ENCODE measurements at places on chromosomes 6 and 20. TPM values are rescaled to one million over a fixed set of nuclear protein-coding genes. Genes with fewer than 3 reads are reported as not detected.

The CCDC170 gene
- total RNA-seq = not detected

The MEP1A gene
- not detected for total RNA-seq

The ZNF311 gene
- 4.6 TPM for total RNA-seq

The TREM2 gene
- total RNA-seq = not detected

The FRK gene
- total RNA-seq = 1.3 TPM

The PBOV1 gene
- total RNA-seq = not detected

The HEBP2 gene
- total RNA-seq = 33.3 TPM

The LGSN gene
- 0.07 TPM for total RNA-seq

DNA sequence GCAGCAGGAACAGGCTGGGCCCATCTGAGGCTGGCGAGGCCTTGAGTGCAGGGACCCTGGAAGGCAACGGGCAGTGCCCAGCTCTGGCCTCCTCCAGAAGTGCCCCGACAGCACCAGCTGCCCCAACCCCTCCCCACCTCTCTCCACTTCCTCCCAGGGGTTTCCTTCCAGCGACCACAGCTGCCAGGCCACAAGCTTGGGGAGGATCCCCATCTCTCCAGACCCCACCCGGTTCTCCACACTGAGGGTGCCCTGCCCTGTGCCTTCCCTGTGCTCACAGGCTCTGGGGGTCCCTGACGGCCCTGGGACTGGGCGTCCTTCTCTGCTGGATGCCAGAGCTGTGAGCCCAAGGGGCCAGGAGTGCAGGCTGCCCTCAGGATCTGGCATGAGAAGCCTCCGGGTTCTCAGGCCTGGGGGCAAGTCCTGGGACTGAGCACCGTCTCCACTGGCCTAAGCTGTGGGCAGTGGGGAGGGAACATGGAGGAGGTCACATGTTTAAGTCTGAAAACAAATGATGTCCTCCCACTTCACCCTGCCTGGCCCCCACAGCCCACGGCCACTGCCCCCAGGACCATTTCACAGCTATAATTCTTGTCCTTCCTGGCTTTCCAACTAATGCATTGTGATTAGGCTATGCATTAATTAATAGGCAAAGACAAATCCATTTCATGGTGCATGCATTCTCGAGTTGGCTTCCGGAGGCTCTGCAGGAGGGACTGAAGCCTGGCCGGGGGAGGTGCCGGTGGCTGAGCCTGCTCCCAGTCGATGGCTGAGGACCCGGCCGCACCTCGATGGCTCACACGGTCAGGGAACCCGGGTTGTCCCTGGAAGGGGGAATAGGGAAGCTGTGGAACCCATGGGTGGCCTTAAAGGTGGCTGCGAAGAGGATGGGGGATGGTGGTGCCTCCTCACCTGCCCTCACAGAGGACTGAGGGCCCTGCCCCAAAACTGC lies 24.4 kb downstream of the BHLHE23 start:
- no peak for DNase-seq

- DNase-seq = no peak
These were observed 994 bp downstream of the CLDN20 start for GRCh38 chr6:155264693-155265320.

DNA sequence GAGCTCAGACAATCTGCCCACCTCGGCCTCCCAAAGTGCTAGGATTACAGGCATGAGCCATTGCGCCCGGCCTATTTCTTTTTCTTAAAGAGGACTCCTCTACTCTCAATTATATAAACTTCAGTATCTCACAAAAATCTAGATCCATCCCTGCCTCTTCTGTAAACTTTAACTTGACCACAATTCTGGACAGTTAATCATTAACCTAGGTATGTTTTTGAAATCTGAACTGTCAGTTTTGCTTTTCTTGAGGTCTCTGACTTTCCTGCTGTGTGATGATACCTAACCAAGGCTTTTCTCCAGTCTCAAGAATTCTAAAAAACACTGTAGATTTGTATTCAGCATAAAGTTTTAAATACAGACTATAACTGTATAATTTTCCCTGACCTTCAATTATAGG lies 388.2 kb upstream of the SYNCRIP start:
- DNase-seq = no peak

GRCh38 chr6:147179809-147180208 lies 24.4 kb upstream of the STXBP5 start:
- DNase-seq = no peak

GRCh38 chr6:136763255-136763654 lies 29.0 kb downstream of the MAP3K5 start:
- DNase-seq = no peak

DNA sequence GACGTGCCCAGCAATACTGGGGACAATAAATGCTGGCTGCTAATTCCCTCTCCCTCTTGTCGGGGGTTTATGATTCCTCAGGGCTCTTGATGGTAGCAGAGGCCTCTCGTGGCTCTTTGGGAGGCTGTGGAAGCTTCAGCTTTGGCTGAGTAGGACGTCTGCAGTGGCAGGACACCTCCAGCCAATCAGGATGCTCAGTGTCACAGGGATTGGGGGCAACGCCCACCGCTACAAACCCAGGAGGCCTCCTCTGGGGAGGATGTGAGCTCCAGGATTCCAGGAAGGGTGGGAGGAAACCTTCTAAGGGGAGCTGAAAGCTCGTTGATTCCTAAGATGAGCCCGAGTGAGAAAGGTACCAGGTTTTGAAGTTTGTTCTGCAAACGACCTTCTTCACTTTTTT lies 19.4 kb downstream of the RSPO4 start:
- DNase-seq = no peak

- DNase-seq = peak; percentile 97
These were observed 107.2 kb downstream of the ATP9A start for GRCh38 chr20:51660672-51661608.

DNA sequence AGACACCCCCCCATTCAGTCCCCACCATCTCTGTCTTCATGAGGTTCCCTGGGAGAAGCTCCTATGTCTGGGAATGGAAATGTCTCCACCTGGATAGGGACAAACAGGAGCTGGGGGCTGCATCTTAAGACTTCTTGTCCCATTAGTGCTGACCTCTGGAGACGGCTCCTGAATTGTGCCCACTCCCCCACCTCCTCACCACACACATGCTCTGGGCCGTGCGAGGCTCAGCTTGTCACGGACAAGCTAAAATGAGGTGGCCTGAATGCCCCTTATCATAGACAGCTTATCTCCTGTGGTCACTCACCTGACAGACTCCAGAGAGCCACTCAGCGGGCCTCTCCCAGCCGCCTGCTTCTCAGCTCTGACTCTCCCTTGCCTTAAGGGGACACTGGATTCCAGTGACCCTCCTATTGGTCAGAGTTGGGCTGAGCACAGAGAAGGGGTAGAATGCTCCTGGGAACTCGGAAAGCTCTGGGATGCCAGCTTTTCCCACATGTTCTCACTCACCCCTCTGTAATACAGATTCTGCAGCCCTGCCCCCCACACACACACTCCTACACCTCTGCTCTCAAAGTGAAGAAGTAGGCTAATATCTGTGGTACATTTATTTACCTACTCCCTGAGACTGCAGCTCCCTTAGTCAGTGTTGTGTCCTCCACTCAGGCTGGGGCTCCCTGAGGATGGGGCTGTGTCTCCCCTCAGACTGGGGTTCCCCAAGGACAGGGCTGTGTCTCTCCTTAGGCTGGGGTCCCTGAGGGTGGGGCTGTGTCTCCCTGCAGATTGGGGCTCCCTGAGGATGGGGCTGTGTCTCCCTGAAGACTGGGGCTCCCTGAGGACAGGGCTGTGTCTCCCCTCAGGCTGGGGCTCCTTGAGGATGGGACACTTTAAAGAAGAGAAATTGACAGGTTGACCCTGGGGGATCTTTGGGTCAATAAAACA lies 167.5 kb downstream of the VEGFA start:
- DNase-seq = no peak

DNA sequence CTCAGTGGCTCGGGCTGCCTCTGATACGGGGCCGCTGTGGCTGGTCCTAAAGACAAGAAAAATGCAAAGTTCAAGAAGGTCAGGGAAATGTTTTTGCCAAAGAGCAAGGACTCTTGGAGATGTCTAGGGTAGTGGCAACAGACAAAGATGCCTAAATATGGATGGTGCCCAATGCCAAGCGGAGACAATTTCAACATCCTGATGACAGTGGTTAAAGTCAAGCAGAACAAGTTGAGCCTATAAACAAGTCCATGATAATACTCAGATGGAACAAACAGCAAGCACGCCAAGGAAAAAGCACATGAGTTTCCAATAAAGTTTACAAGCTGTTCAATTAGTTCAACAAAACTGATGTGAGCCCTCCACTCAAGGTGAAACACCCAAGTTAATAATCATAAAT lies 51.1 kb downstream of the SLC22A1 start:
- DNase-seq = no peak

- peak; percentile 7 for DNase-seq
These were observed 37.4 kb upstream of the HCRTR2 start for GRCh38 chr6:55136916-55137315.

- no peak for DNase-seq
These were observed 156.8 kb upstream of the SALL4 start for GRCh38 chr20:51959066-51959542.

GRCh38 chr6:1426416-1426815 lies 37.0 kb downstream of the FOXF2 start:
- no peak for DNase-seq

- peak; percentile 75 for DNase-seq
These were observed 125.0 kb upstream of the TSHZ2 start for GRCh38 chr20:52847029-52847660.

DNA sequence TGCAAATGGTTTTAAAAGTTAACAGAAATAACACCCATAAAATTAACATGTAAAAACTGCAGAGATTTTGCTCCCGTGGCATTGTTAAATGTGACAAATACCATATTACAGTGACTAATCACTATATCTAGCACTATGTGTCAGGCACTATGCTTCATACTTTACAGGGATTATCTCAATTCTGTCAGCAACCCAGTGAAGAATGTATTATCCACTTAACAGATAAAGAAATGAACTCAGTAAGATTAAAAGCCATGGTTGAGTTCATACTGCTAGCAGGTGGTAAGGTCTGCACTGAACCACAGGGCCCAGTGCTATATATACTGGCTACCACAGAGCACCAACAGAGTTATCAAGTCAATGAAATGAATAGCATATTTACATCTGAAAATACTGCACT lies 65.4 kb downstream of the RWDD2A start:
- DNase-seq = peak; percentile 16

- peak; percentile 49 for DNase-seq
These were observed 85.8 kb downstream of the ZFP64 start for GRCh38 chr20:52105442-52106422.

GRCh38 chr6:163841733-163842132 lies 427.2 kb downstream of the QKI start:
- DNase-seq = no peak

DNA sequence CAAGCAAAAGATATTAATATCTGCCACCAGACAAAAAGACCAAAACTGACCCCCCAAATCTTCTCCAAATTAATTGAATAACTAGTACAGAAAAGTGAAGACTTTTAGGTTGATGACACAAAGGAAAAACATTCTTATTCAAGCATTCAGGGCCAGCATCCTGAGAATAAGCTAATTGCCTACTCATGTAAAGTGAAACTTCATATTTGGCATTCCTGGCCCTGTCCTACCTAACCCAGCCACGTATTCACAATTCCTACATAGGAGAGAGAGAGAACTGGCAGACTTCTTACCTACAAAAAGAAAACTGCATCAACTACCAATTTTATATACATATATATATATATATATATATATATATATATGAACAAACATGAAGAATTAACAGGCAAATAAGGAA lies 4.9 kb upstream of the ASCC3 start:
- DNase-seq = peak; percentile 81

DNA sequence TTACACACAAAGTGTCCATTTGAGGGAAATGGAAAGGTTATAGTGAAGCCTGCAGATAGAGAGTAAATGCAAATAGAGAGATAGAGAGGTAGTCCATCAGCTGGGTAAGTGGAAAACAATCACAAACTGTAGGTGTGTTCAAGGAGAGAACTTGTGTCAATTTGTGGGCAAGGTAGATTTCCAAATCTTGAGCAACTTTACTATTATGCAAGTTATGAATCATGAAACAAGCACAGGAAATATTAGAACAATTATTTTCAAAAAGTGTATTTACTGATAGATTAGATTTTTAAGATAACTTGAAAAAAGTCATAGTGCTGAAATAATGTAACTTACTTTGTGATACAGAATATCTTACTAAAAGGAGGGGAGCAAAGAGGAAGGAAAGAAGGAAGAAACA lies 792.9 kb downstream of the EYS start:
- DNase-seq = no peak

DNA sequence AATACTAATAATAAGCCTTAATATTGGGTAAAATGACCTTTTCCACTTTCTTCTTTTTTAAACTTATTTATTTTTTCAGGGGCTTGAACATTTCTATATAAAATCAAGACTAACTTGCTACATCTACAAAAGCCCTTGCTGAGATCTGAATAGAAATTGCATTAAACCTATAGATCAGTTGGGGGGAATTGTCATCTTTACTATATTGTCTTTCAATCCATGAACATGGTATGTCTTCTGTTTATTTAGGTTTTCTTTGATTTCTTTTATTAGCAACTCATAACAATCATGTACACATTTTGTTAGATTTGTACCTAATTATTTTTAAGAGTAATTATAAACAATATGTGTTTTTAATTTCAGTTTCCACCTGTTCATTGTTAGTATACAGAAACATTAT lies 96.4 kb upstream of the SLC22A23 start:
- no peak for DNase-seq

DNA sequence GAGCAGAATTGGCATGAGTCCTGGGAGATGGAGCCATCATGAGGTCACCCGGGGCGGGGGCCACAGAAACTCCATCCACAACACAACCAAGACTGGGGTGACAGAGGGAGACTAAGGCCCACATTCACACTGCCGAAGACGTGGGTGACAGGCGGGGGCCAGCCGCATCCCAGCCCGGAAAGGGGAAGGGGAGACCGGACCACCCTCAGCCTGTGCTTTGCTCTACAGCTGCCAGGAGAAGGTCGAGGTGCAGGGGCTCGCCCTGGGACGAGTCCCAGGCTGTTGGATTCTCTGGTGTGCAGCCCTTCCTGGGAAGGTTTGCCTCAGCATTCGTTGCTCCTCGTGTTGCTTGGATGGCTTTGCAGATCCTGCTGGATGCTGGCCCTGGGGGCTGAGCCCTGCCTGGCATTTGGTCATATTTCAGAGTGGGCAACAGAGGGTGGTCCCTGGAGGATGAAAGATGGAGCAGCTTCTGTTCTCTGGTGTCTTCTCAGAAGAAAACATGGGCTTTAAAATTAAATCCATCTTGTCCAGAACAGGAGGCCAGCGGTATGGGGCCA lies 328.9 kb downstream of the TAF4 start:
- no peak for DNase-seq

DNA sequence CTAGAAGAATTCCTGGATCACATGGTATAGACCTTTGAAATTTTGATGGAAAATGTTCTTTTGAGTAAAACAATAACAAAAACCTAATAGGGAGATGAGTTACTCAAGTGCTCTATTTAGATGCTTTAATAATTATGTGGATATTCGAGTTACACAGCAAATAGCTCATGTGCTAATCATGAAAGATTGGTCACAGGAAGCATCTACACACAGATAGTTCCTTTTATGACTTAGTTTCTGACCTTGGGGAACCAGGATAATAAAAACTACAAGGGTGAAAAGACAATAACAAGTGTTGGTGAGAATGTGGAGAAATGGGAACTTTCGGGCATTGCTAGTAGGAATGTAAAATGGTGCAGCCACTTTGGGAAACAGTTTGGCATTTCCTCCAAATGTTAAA lies 19.7 kb downstream of the UBE2V1 start:
- no peak for DNase-seq

- DNase-seq = peak; percentile 37
These were observed 63.8 kb upstream of the TINAG start for GRCh38 chr6:54244430-54244829.

GRCh38 chr6:35478259-35478658 lies 10.1 kb downstream of the RPL10A start:
- DNase-seq = no peak
